ENCODE measurements at places on chromosomes 7 and 10. TPM values are rescaled to one million over a fixed set of nuclear protein-coding genes. Genes with fewer than 3 reads are reported as not detected.
A peak's percentile ranks its signal among the peaks of the same experiment; 100 is the strongest.

Gene SPOCK2
- total RNA-seq, result 3.2 TPM

Gene FBXL13
- total RNA-seq, result 8.2 TPM

Gene VIM
- total RNA-seq, result 820 TPM

Gene OPN4
- not detected for total RNA-seq

Gene PTEN
- total RNA-seq, result 50.5 TPM

GRCh38 chr10:96390460-96390864 is 31.7 kb upstream of the OPALIN start:
- H3K4me1 ChIP-seq, result no peaks in the 10 kb centered on the region
- H3K27me3 ChIP-seq, result peaks cover 4% of the 10 kb centered on the region
- no peaks in the 10 kb centered on the region for H3K36me3 ChIP-seq
- no peak overlapping the region for H3K27ac ChIP-seq
- no peak for DNase-seq
- H3K4me3 ChIP-seq, result no peak overlapping the region

GRCh38 chr10:4012848-4013247 is 227.8 kb upstream of the KLF6 start:
- no peaks in the 10 kb centered on the region for H3K36me3 ChIP-seq
- peaks cover under 1% of the 10 kb centered on the region for H3K4me1 ChIP-seq
- no peak overlapping the region for H3K4me3 ChIP-seq
- no peak for DNase-seq

DNA sequence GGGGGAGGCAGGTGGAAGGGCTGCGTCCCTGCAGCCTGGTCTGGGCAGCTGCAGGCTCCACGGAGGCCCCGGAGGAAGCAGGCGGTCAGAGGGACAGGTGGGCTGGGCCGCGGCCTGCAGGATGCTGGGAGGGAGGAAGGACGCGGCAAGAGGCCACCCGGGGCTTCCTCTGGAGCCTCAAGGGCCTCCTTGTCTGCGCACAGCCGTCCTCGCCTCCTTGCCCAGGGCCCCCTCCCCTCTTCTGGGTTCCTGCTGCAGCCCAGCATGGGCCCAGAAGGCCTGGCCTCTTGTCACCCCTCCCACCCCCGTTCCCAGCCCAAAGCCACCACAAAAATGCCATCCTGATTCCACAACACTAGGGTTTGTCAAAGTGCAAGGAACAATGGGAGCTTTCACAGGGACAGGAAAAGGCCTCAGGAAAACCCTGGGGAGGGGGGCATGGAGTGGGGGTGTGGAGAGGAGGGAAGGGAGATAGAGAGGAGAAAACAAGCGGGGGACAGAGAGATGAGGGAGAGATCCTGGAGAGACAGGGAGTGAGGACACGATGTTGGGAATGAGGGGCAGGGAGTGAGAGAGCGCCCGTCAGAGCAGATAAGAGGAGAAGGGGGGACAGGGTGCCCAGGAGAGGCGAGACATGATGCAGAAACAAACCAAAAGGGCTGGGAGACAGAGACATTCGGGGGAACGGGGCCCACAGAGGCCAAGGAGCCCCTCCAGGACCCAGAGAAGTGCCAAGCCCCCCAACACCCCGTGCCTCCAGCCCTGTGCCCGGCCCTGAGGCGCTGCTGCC is 41.8 kb downstream of the ZCCHC24 start:
- no peaks in the 10 kb centered on the region for H3K27me3 ChIP-seq
- H3K4me1 ChIP-seq, result peaks cover 39% of the 10 kb centered on the region
- H3K27ac ChIP-seq, result no peak overlapping the region
- no peaks in the 10 kb centered on the region for H3K36me3 ChIP-seq

DNA sequence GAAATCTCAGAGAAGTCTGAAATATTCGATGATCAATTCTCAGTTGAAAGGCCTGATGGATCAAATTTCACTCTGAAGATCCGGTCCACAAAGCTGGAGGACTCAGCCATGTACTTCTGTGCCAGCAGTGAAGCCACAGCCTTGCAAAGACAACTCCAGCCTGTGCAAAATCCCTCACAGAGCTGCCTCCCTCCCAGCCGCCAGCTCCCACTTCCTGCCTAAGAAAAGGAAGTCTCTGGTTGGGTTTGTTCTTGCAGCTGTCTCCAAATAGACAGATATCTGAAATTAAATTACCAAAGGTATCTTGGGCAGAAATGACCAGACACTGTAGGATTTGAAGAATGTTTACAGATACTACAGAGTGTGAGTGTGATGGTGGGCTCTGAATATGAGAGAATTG is 43.4 kb upstream of the PRSS58 start:
- no peaks in the 10 kb centered on the region for H3K4me1 ChIP-seq
- no peak overlapping the region for H3K27ac ChIP-seq
- no peaks in the 10 kb centered on the region for H3K36me3 ChIP-seq
- DNase-seq, result no peak
- H3K4me3 ChIP-seq, result no peak overlapping the region

DNA sequence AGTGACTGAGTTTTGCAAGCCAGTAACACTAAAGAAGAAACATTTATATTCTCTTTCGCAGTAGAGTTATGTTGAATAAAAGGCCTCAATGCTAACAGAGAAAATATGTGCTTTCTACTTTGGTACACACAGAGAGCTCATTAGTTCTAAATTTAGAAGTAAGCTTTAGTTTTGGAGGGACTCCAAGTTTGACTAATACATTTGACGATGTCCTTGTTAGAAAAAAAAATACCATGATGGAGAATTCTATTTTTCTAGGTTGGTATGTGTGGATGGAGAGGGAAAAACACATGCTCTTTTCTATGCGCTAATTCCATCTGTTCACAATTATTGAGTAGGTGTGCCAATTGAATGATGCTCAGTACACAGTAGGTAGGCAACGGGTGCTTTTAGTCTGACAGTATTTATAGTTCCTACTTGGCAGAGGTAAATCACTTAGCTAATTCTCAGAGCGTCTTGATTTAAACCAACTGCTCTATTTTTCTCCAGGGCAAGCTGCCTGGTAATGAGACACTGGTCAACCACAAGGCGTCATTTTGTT is 327.2 kb upstream of the AKR1E2 start:
- no peaks in the 10 kb centered on the region for H3K27me3 ChIP-seq
- no peaks in the 10 kb centered on the region for H3K36me3 ChIP-seq
- no peak overlapping the region for H3K27ac ChIP-seq
- no peaks in the 10 kb centered on the region for H3K4me1 ChIP-seq
- DNase-seq, result no peak

GRCh38 chr7:106317971-106318370 is 33.2 kb upstream of the NAMPT start:
- H3K27me3 ChIP-seq, result no peaks in the 10 kb centered on the region
- H3K27ac ChIP-seq, result no peak overlapping the region

DNA sequence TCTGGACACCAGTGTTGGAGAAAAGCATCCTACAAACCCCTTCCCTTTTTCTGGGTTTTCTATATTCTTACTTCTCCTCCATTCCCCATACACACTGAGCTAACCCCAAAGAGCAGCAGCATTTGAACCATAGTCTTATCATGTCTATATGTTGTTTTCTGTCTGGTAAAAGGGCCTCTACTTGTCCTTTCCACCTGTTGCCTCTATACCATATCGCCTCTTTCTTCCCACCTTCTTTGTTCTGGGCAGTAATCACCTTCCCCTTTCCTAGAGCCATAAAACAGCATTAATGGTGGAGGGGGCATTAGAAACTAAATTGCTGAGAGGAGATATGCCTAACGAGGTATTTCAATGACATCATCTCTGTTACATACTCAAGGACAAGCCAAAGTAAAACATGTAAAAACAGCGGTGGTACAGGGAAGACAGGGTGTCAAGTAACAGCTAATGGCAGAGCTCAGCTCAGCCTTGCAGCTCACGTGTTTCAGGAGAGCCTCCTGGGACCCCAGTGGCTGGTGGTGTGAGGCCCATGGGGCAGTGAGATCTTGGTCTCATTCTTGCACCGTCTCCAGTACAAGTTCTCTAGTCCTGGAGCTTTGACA is 20.6 kb downstream of the NPY start:
- no peaks in the 10 kb centered on the region for H3K4me1 ChIP-seq
- no peak overlapping the region for H3K27ac ChIP-seq
- no peak overlapping the region for H3K4me3 ChIP-seq
- no peaks in the 10 kb centered on the region for H3K36me3 ChIP-seq

- no peaks in the 10 kb centered on the region for H3K36me3 ChIP-seq
- H3K4me1 ChIP-seq, result no peaks in the 10 kb centered on the region
- no peak overlapping the region for H3K4me3 ChIP-seq
Measured at GRCh38 chr7:143002898-143003297, 24.0 kb downstream of the OR9A2 start.

- H3K4me3 ChIP-seq, result no peak overlapping the region
- no peak overlapping the region for H3K27ac ChIP-seq
- no peak for DNase-seq
- no peaks in the 10 kb centered on the region for H3K4me1 ChIP-seq
- H3K27me3 ChIP-seq, result no peaks in the 10 kb centered on the region
Measured at GRCh38 chr7:17401791-17402627, 103.6 kb downstream of the AHR start.

DNA sequence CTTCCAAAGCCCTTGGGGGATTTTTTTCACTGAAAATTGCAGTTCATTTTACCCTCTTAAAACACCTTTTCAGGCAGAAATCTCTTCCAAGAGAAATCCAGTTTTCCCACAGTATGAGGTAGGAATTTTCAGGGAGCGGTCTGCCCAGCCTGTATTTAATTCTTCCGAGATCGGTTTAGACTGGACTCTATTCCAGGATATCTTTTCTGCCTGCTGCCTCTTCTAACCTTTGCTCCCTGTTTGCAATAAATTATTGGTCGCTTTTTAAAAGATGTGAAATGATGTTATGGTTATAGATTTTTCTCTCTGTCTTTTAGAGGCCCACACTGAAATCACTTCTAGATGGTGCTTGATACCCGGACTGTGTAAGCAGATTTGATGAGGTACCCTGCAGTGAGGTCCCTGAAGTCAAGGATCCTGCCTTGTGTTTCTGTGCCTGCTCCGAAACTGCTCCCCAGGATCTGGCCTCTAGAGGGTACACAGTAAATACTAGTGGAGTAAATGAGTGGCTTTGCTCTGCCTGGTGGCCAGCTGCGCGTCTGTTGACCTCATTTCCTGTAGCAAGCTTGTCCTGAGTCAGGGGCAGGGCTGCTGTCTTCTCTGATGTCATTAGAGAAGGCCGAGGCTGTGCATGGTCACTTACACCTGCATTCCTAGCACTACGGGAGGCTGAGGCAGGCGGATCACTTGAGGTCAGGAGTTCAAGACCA is 191.6 kb downstream of the FANK1 start:
- DNase-seq, result no peak
- no peaks in the 10 kb centered on the region for H3K36me3 ChIP-seq
- H3K27me3 ChIP-seq, result no peaks in the 10 kb centered on the region
- H3K27ac ChIP-seq, result no peak overlapping the region
- H3K4me1 ChIP-seq, result peaks cover 4% of the 10 kb centered on the region

- H3K27ac ChIP-seq, result no peak overlapping the region
- no peaks in the 10 kb centered on the region for H3K27me3 ChIP-seq
- DNase-seq, result peak; percentile 49
- no peaks in the 10 kb centered on the region for H3K36me3 ChIP-seq
Measured at GRCh38 chr10:45471531-45472310, 97.7 kb downstream of the ALOX5 start.

DNA sequence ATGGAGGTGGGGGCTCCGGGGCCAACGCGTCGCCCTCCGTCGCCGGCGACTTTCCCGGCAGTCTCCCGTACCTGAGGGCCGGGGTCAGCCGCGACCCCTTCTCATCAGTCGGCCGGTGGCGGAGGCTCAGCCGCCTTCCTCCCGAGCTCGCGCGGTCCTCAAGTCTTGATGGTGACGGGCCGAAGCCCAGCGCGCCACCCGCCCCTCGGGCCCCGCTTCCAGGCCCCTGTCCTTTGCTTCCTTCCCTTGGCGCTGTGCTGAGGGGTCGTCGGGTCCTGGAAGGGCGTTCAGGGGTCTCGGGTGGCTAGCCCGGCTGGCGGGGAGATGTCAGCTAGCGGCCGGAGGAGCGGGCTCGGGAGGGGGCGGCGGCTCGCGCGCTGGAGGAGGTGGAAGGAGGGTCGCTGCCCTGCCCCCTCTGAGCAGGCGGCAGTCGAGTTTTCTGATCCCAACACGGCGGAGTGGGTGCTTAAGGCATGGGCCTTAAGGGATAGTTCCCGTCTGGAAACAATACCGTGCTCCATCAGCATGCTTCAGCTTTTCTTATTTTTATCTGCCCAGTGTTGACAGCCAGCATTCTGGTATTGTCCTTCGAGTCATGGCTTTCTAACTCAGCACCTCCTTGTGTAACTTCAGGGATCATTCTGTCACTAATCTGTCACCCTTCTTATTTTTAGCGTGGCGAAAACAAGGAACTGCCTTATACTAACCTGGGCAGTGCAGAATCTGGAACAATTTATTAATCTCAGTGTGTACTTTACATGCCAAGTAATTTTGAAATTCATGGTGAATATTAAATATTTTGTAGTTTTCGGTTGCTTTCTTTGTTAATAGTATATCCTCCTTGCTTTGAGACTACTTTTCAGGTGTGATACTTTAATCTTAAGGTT is 748 bp downstream of the PHTF2 start:
- H3K36me3 ChIP-seq, result no peaks in the 10 kb centered on the region
- H3K27me3 ChIP-seq, result no peaks in the 10 kb centered on the region
- peaks cover 13% of the 10 kb centered on the region for H3K4me1 ChIP-seq
- peak overlapping the region; percentile 85 for H3K4me3 ChIP-seq
- peak overlapping the region; percentile 70 for H3K27ac ChIP-seq

- no peak overlapping the region for H3K27ac ChIP-seq
- no peak for DNase-seq
- no peaks in the 10 kb centered on the region for H3K27me3 ChIP-seq
Measured at GRCh38 chr7:49822856-49823255, 49.4 kb downstream of the VWC2 start.

DNA sequence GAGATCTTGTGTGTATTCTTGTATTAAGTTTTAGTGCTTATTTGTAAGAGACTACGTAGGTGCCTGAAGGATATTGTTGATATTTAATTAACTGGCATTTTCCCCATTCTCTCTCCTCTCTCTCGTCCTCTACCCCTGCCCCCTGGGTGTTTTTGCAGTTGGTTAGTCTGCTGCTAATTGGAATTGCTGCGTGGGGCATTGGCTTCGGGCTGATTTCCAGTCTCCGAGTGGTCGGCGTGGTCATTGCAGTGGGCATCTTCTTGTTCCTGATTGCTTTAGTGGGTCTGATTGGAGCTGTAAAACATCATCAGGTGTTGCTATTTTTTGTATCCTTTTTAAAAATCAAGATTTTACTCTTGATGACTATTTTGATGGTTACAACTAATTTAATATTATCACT is 22.5 kb downstream of the TSPAN13 start:
- peak; percentile 39 for DNase-seq
- H3K36me3 ChIP-seq, result no peaks in the 10 kb centered on the region

GRCh38 chr10:12594448-12594944 is 245.1 kb downstream of the CAMK1D start:
- H3K36me3 ChIP-seq, result no peaks in the 10 kb centered on the region
- no peaks in the 10 kb centered on the region for H3K27me3 ChIP-seq
- DNase-seq, result no peak
- no peak overlapping the region for H3K4me3 ChIP-seq
- peaks cover 2% of the 10 kb centered on the region for H3K4me1 ChIP-seq

DNA sequence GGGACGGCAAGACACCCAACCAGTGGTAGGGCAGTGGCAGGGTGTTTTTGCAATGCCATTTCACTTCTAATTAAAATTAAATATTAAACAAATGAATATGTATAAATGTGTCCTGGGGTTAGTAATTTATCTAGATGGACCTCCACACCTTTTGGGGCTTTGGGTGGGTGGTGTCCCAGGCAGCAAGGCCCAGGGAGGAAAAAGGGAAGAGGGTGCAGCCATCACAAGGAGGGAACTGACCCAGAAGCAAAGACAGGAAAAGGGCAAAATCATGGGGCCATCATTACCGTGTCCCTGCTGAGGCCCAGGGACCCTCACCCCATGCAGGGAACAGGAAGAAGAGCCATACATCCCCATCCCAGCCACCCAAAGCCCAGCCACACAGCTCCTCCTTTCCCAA is 204.6 kb downstream of the GRID1 start:
- no peaks in the 10 kb centered on the region for H3K27me3 ChIP-seq
- H3K4me3 ChIP-seq, result no peak overlapping the region
- DNase-seq, result no peak
- H3K4me1 ChIP-seq, result peaks cover 8% of the 10 kb centered on the region
